ENCODE measurements at places on chromosomes 7 and 10.
A peak's percentile ranks its signal among the peaks of the same experiment; 100 is the strongest.

- H3K27me3 ChIP-seq: no peaks in the 10 kb centered on the region
- DNase-seq: peak; percentile 80
- H3K27ac ChIP-seq: peak overlapping the region; percentile 93
- peaks cover 27% of the 10 kb centered on the region for H3K4me1 ChIP-seq
- H3K4me3 ChIP-seq: no peak overlapping the region
Measured at GRCh38 chr7:44097064-44097932, 6.8 kb upstream of the AEBP1 start.

DNA sequence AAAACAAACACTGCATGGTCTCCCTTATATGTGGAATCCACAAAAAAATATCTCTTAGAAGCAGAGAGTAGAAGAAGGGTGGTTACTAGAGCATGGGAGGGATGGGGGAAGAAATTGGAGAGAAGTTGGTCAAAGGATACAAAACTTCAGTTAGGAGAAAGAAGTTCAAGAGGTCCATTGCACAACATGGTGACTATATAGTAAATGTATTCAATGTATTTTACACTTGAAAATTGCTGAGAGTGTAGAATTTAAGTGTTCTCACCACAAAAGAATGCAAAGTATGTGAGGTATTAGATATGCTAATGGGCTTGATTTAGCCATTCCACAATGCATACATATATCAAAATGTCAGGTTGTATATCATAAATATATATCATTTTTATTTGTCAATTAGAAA lies 232.0 kb upstream of the CELF2 start:
- H3K27ac ChIP-seq: no peak overlapping the region
- no peaks in the 10 kb centered on the region for H3K27me3 ChIP-seq
- no peaks in the 10 kb centered on the region for H3K36me3 ChIP-seq

DNA sequence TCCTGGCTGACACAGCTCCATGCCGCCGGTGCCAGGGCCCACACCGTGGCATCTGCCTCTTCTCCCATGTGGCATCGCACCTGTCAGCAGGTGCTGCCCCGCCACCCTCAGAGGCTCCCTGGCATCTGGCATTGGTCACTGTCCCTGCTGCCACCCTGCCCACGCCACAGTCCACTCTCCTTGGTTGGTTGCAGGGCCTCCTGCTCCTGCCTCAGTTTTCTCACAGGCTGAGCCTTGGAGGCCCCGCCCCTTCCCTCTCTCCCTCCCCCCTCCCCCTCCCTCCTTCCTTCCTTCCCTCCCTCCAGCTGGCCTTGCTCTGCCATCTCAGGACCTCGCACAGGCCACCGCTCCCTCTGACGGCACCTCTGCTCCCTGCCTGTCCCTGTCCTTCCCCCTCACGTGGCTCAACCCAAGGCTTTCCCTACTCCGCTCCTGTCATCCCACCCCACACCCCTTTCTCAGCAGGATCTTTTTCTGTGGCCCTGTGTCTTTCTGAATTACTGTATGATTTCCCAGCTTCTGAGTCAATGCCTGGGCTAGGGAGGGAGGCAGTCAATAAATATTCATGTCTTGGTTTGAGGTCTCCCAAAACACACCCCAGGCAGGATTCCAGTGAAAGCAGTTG lies 87.4 kb downstream of the INPP5A start:
- no peaks in the 10 kb centered on the region for H3K27me3 ChIP-seq
- H3K4me1 ChIP-seq: no peaks in the 10 kb centered on the region
- H3K36me3 ChIP-seq: no peaks in the 10 kb centered on the region

GRCh38 chr10:13773043-13773442 lies 186.3 kb downstream of the PRPF18 start:
- H3K27me3 ChIP-seq: no peaks in the 10 kb centered on the region
- H3K36me3 ChIP-seq: no peaks in the 10 kb centered on the region
- DNase-seq: no peak
- H3K27ac ChIP-seq: no peak overlapping the region

- H3K4me3 ChIP-seq: no peak overlapping the region
- H3K36me3 ChIP-seq: no peaks in the 10 kb centered on the region
- H3K27me3 ChIP-seq: no peaks in the 10 kb centered on the region
- DNase-seq: peak; percentile 46
- no peak overlapping the region for H3K27ac ChIP-seq
Measured at GRCh38 chr10:48289501-48290238, 15.2 kb upstream of the FRMPD2 start.

GRCh38 chr10:22174442-22174841 lies 43.4 kb downstream of the EBLN1 start:
- H3K4me1 ChIP-seq: no peaks in the 10 kb centered on the region
- H3K27me3 ChIP-seq: no peaks in the 10 kb centered on the region
- DNase-seq: no peak
- no peaks in the 10 kb centered on the region for H3K36me3 ChIP-seq
- H3K27ac ChIP-seq: no peak overlapping the region

- no peak overlapping the region for H3K4me3 ChIP-seq
- H3K4me1 ChIP-seq: peaks cover 16% of the 10 kb centered on the region
- H3K27me3 ChIP-seq: no peaks in the 10 kb centered on the region
- H3K36me3 ChIP-seq: peaks cover 6% of the 10 kb centered on the region
Measured at GRCh38 chr10:73054286-73054685, 42.4 kb downstream of the P4HA1 start.

DNA sequence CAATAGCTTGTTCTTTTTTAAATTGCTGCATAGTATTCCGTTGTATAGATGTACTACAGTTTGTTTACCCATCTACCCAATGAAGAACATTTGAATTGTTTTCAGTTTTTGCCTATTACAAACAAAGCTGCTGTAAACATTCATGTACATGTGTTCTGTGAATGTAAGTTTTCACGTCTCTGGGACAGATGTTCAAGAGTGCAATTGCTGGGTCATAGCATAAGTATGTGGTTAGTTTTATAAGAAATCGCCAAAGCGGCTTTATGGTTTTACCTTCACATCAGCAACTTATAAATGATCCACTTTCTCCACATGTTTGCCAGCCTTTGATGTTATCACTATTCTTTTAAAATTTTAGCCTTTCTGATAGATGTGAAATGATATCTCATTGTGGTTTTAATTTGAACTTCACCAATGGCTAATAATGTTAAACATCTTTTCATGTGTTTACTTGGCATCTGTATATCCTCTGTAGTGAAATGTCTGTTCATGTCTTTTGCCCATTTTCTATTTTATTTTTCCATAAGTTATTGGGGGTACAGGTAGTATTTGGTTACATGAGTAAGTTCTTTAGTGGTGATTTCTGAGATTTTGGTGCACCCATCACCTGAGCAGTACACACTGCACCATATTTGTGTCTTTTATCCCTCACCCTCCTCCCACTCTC lies 73.5 kb downstream of the TBXAS1 start:
- no peaks in the 10 kb centered on the region for H3K27me3 ChIP-seq
- peaks cover 34% of the 10 kb centered on the region for H3K4me1 ChIP-seq
- H3K36me3 ChIP-seq: no peaks in the 10 kb centered on the region
- no peak overlapping the region for H3K27ac ChIP-seq

DNA sequence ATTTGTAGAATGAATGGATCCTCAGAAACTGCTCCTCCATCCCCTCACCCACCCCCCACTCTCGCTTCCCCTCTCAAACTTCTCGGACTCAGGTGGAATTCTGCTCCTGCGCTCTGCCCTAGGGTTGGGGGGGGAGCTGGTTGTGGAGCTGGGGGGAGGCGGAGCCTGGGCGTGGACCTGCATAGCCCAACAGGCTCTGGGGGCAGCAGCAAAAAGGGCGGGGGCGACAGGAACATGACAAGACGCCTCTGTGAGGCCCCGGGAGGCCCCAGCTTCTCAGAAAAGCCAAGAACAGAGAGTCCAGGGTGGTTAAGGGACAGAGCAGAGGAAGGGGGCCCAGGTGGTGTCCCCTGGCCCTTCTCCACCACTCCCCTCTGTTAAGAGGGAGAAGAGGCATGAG lies 3.5 kb downstream of the TSC22D4 start:
- DNase-seq: no peak
- H3K27me3 ChIP-seq: no peaks in the 10 kb centered on the region
- no peak overlapping the region for H3K4me3 ChIP-seq
- H3K4me1 ChIP-seq: peaks cover 8% of the 10 kb centered on the region
- no peak overlapping the region for H3K27ac ChIP-seq
- no peaks in the 10 kb centered on the region for H3K36me3 ChIP-seq

DNA sequence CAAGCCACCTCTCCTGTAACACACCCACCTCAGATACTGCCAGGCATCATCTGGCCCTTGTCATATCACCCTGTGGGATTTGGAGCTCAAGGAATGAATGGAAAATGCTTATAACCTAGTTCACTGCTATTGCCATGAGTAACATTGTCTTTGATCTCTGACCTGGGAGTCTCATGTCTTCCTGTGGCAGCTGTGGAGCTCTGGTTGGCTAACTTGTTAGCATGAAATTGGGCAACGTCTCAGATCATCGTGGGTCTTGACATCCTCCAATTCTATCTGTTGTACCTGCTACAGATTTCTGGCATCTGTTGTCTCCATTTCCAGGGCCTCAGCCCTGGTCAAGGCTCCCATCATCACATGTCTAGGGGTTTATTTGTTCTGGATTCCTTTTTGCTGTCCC lies 2.2 kb upstream of the TMEM270 start:
- no peaks in the 10 kb centered on the region for H3K36me3 ChIP-seq
- H3K4me3 ChIP-seq: no peak overlapping the region
- H3K27ac ChIP-seq: no peak overlapping the region
- H3K4me1 ChIP-seq: peaks cover 3% of the 10 kb centered on the region
- H3K27me3 ChIP-seq: peaks cover 5% of the 10 kb centered on the region

- H3K27me3 ChIP-seq: no peaks in the 10 kb centered on the region
- H3K4me3 ChIP-seq: no peak overlapping the region
- H3K27ac ChIP-seq: no peak overlapping the region
- no peaks in the 10 kb centered on the region for H3K36me3 ChIP-seq
- no peaks in the 10 kb centered on the region for H3K4me1 ChIP-seq
Measured at GRCh38 chr7:92997152-92997551, 120.6 kb downstream of the SAMD9 start.

DNA sequence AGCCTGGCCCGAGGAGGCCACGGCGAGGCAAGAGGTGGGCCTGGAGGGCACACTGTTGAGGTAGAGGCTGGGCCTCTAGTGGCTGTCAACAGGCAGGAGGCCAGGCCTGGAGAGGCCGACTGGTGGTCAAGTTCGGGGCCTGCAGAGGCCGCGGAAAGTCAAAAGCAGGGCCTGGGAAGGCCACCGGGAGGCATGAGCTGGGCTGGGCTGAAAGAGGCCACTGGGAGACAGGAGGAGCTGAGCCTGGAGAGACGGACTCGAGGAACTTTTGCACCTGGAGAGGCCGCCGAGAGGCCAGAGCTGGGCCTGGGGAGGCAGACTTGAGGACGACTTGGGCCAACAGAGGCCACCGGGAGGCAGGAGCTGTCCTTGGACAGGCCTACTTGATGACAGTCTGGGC lies 321.2 kb downstream of the ZNF479 start:
- no peak overlapping the region for H3K4me3 ChIP-seq
- H3K27ac ChIP-seq: no peak overlapping the region
- H3K36me3 ChIP-seq: no peaks in the 10 kb centered on the region
- no peaks in the 10 kb centered on the region for H3K4me1 ChIP-seq
- DNase-seq: no peak

GRCh38 chr10:88458209-88458608 lies 124.9 kb downstream of the RNLS start:
- H3K4me3 ChIP-seq: no peak overlapping the region
- DNase-seq: no peak
- H3K27me3 ChIP-seq: no peaks in the 10 kb centered on the region

GRCh38 chr7:30682212-30683083 lies at the start of gene CRHR2:
Gene CRHR2, minus strand, starts transcription at chr7:30682456. Its CDS starts 176 bp downstream, at chr7:30682280.
- H3K27me3 ChIP-seq: no peaks in the 10 kb centered on the region
- H3K4me3 ChIP-seq: no peak within 1 kb of the TSS
- H3K4me1 ChIP-seq: no peaks in the 10 kb centered on the region
- DNase-seq: no peak
- H3K27ac ChIP-seq: no peak within 1 kb of the TSS

GRCh38 chr7:100891568-100892247 lies 2.2 kb upstream of the UFSP1 start:
- DNase-seq: no peak
- peaks cover 17% of the 10 kb centered on the region for H3K36me3 ChIP-seq
- no peak overlapping the region for H3K27ac ChIP-seq
- H3K27me3 ChIP-seq: peaks cover 65% of the 10 kb centered on the region

DNA sequence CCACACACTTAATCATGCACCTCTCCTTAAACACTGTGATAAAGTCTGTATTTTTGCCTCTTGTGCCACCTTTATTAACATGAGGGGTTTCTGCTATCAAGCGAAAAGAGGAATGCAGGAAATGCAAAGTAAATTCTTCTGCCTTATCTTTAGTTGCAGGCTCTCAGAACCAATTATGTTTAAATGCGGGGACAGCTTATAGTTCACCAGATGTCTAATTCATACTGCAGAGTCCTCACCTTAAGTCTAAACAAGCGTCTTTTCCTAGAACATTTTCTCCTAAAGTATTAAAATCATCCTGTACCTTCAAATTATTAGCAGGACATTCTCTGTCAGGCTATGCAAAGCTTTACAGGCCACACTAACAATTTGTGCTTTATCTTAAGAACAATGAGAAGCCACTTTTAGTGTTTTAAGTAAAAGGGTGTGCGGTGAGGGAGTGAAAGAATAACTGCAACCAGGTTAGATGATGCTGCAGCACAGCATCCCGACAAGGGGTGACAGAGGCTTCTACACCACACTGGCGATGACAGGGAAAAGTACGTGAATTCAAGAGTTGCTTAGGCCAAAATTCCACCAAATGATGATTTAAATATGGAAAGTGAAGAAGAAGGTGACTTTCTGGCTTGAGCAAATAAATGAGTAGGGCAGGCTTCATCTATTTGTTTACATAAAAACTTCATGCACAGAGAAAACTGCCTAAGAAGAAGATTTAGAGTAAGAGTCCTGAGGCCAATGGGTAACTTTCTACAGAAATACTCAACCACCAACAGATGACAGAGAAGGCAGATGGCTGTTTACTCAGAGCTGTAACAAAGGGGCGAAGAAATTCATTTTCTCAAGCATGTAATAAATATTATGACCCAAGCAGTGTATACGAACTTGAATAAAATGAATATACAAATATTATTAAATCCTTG lies 36.0 kb downstream of the EZH2 start:
- DNase-seq: no peak
- no peaks in the 10 kb centered on the region for H3K27me3 ChIP-seq
- no peak overlapping the region for H3K4me3 ChIP-seq

DNA sequence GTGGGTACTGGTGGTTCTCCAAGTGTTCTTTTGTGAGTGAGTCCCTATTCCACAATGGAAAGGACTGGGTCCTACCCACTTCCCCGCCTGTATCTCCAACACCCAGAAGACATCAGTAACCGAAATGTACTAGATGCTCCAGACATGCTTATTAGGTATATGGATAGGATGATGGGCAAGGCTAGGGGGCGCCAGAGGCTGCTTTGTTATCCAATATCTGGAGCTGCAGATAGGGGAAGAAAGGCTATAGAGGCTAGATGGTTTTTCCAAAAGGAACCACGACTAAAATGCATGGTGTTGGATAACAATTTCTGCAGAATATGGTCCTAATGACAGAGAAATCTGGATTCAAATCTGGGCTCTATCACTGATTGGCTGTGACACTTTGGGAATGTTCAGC lies 56.2 kb upstream of the TM9SF3 start:
- H3K36me3 ChIP-seq: no peaks in the 10 kb centered on the region
- no peaks in the 10 kb centered on the region for H3K27me3 ChIP-seq
- H3K27ac ChIP-seq: no peak overlapping the region
- no peaks in the 10 kb centered on the region for H3K4me1 ChIP-seq

DNA sequence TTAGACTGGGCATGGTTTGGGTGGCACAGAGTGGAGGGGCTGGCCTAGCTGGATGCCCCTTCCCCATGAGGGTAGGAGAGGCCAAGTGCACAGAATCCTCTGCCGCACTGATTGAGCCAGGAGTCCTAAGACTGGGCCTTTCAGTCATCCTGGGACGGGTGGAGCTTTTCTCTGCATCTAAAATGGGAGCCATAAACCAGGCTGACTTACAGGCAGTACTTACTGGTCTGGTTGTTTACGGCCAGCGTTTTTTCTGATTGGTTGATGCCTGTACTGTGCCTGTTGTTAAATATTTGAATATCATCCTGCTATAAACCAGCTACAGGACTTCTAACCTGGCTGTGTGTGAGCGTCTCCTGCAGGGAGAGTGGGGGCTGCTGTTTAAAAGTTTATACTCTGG lies 107.8 kb downstream of the CDH23 start:
- H3K4me1 ChIP-seq: no peaks in the 10 kb centered on the region
- H3K4me3 ChIP-seq: no peak overlapping the region
- no peak overlapping the region for H3K27ac ChIP-seq
